ENCODE measurements at places on chromosomes 12 and 14. TPM values are rescaled to one million over a fixed set of nuclear protein-coding genes. Genes with fewer than 3 reads are reported as not detected.

DBX2 gene
- not detected for total RNA-seq

CMKLR1 gene
- total RNA-seq: not detected

OR4Q2 gene
- total RNA-seq: not detected

CLEC4E gene
- not detected for total RNA-seq

KRT85 gene
- not detected for total RNA-seq

GCH1 gene
- total RNA-seq: 70.3 TPM

KRT80 gene
- not detected for total RNA-seq

ZFYVE1 gene
- total RNA-seq: 18.4 TPM

AKAP3 gene
- 3.1 TPM for total RNA-seq

LALBA gene
- total RNA-seq: not detected

Data from activated CD4-positive, alpha-beta memory T cell treated with anti-CD3 and anti-CD28 coated beads, Interleukin-2, amount 10 ng/mL, durations not matched to agents 7 days and 5 days (primary cell).